Mesendoderm (in vitro differentiated cells): ENCODE measurements at places on chromosomes 2 and 18.

- no peaks in the 10 kb centered on the region for H3K36me3 ChIP-seq
- H3K4me1 ChIP-seq, result no peaks in the 10 kb centered on the region
- no peaks in the 10 kb centered on the region for H3K27me3 ChIP-seq
- DNase-seq, result no peak
Observed at GRCh38 chr2:225841314-225841713, 441.8 kb downstream of the NYAP2 start.

DNA sequence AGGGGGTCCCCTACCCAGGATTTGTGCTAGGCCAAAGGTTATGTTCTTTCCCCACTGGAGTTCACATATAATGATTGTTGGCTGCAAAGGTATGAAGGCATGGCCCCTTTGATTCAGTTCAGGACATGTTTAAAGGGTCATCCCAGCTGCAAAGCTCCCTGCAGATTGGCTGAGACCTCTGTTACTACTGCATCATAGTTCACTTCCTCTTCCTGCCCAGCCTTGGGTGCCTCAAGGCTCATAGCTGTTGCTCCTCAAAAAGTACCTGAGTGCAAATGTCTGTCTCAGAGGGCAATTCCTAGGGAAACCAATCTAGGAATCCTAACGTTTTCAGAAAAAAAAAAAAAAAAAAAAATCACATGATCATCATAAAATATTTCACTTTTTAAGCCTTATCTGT lies 125.1 kb downstream of the ATL2 start:
- no peaks in the 10 kb centered on the region for H3K4me1 ChIP-seq
- H3K27ac ChIP-seq, result no peak overlapping the region
- H3K27me3 ChIP-seq, result no peaks in the 10 kb centered on the region
- DNase-seq, result no peak
- no peaks in the 10 kb centered on the region for H3K36me3 ChIP-seq

DNA sequence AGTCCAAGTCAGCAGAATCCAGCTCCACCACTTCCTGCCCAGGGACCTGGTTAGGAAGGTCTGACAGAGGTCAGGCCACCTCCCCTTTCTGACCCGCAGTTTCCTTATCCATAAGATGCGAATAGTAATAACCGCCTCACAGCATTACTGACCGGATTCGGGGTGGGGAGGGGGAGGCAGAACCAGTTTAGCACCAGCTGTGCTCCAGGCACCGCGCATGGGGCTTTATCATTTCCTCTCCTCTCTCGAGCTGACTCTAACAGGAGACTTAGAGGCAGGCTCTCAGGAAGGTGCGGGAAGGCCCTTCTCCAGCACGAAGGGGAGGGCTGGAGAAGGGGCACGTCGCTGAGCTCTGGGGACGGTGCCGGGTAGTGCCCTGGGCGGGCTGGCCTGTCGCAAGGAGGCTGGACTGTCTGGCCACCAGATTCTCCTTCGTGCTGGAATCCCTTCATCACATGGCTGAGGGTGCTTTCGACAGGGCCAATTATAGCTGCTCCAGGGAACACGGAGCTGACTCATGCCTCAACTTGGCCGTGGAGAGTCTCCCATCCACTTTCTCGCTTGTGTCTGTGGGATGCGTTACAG lies 5.7 kb downstream of the EHD3 start:
- no peak overlapping the region for H3K4me3 ChIP-seq
- peak; percentile 14 for DNase-seq
- H3K36me3 ChIP-seq, result peaks cover 2% of the 10 kb centered on the region
- peaks cover 2% of the 10 kb centered on the region for H3K4me1 ChIP-seq
- no peaks in the 10 kb centered on the region for H3K27me3 ChIP-seq

- H3K27ac ChIP-seq, result no peak overlapping the region
- no peaks in the 10 kb centered on the region for H3K4me1 ChIP-seq
- no peaks in the 10 kb centered on the region for H3K36me3 ChIP-seq
- no peak for DNase-seq
- H3K27me3 ChIP-seq, result no peaks in the 10 kb centered on the region
Observed at GRCh38 chr2:20440001-20440560, 6.8 kb upstream of the RHOB start.

DNA sequence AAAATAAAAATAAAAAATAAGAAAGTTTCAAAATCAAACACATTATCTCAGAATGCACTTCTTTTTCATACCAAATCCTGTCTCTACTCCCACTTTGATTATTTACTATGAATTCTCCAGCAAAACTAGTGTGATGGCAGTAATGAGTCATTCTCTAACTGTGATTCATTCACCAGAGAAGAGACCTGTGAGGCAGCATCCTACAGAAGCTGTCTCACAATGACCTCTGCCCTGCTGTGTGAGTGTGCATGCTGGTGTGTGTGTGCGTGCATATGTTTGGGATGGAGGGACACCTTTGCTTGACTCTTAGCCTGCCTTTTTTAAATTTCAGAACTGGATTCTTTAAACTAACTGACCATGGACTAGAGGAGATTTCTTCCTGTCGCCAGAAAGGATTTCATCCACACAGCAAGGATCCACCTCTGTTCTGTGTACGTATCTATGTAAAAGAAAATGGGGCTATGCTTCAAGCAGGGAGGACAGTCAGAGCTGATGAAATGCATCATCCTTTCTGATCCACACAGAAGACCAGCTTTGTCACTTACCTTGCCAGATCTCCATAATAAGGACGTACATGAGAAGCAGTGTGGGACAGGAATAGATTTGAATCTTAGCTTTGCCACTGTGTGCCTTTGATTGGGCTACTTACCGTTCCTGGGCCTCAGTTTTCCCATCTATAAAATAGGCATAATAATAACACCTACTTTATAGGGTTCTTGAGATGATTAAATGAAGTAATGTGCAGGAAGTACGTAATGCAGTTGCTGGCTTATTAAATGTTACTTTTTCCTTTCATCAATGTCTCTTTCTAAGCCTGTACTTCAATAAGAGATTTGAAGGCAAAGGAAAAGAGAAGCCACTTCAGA lies 31.2 kb downstream of the STAMBP start:
- H3K27ac ChIP-seq, result no peak overlapping the region
- no peaks in the 10 kb centered on the region for H3K27me3 ChIP-seq
- no peaks in the 10 kb centered on the region for H3K4me1 ChIP-seq
- peaks cover 3% of the 10 kb centered on the region for H3K36me3 ChIP-seq

DNA sequence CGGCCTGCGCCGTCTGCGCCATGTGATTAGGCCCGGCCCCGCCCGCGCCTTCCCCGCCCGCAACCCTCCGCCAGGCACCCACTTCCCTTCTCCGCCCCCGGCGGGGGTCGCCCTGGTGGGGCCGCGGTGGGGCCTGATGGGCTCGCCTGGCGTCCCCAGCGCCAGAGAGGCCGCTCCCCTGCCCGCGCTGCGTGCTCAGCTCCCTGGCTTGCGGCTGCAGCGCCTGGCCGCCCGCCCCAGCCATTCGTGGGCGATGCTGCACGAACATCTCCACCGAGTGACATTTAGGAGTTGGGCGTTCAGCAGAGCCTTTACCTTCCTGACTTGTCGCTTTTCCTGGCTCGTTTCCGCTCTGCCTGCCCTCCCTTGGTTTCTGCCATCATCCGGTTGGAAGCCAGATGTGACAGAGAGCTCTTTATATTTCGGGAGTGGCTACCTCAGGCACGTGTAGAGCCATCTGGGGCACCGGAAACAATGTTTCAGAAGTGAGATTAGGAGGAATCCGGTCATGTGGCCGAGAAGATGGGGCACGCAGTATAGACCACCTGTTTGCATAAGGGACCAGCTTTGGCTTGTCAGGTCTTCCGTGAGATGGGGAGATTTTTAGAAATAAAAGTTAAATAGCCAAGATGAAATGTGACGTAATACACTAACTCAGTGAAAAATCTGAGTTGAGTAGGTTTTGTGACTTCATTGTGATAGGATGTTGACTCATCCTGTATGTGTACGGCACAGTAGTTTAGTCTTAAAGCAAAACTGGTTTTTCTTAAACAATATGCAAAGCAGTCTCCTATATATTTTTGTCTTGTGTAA lies 1.2 kb downstream of the GLS start:
- peaks cover 5% of the 10 kb centered on the region for H3K4me1 ChIP-seq
- DNase-seq, result peak; percentile 94
- H3K27me3 ChIP-seq, result no peaks in the 10 kb centered on the region

GRCh38 chr2:201470821-201471731 lies 19.5 kb downstream of the STRADB start:
- no peak overlapping the region for H3K27ac ChIP-seq
- H3K4me3 ChIP-seq, result no peak overlapping the region
- DNase-seq, result peak; percentile 68
- H3K27me3 ChIP-seq, result no peaks in the 10 kb centered on the region

- no peak overlapping the region for H3K4me3 ChIP-seq
- H3K4me1 ChIP-seq, result no peaks in the 10 kb centered on the region
- no peak for DNase-seq
- H3K27me3 ChIP-seq, result no peaks in the 10 kb centered on the region
Observed at GRCh38 chr18:23229472-23229871, 94.2 kb downstream of the CABLES1 start.

GRCh38 chr2:32562906-32563305 lies 64.9 kb upstream of the TTC27 start:
- no peak for DNase-seq
- H3K36me3 ChIP-seq, result no peaks in the 10 kb centered on the region
- no peak overlapping the region for H3K4me3 ChIP-seq

DNA sequence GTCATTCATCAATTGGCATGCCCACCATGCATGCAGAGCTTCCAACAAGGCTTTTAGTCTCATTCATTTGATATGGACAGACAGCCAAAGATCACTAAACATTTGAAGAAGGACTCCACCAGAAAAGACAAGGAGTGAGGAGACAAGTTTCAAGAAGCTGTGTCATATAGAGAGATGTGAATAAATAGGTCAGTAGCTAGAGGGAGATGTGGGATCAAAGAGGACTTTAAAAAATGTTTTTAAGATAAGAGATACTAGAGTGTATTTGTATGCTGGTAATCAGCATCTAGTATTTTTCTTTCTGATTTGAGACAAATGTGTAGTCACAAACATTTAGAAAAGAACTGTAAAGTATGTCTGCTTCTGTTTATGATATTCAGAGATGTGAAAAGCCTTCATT lies 48.5 kb downstream of the ANTXR1 start:
- no peaks in the 10 kb centered on the region for H3K36me3 ChIP-seq
- no peak overlapping the region for H3K27ac ChIP-seq
- H3K27me3 ChIP-seq, result no peaks in the 10 kb centered on the region

GRCh38 chr2:237818066-237818473 lies 19.5 kb downstream of the RBM44 start:
- no peaks in the 10 kb centered on the region for H3K4me1 ChIP-seq
- no peak overlapping the region for H3K27ac ChIP-seq
- H3K27me3 ChIP-seq, result no peaks in the 10 kb centered on the region
- H3K4me3 ChIP-seq, result no peak overlapping the region

DNA sequence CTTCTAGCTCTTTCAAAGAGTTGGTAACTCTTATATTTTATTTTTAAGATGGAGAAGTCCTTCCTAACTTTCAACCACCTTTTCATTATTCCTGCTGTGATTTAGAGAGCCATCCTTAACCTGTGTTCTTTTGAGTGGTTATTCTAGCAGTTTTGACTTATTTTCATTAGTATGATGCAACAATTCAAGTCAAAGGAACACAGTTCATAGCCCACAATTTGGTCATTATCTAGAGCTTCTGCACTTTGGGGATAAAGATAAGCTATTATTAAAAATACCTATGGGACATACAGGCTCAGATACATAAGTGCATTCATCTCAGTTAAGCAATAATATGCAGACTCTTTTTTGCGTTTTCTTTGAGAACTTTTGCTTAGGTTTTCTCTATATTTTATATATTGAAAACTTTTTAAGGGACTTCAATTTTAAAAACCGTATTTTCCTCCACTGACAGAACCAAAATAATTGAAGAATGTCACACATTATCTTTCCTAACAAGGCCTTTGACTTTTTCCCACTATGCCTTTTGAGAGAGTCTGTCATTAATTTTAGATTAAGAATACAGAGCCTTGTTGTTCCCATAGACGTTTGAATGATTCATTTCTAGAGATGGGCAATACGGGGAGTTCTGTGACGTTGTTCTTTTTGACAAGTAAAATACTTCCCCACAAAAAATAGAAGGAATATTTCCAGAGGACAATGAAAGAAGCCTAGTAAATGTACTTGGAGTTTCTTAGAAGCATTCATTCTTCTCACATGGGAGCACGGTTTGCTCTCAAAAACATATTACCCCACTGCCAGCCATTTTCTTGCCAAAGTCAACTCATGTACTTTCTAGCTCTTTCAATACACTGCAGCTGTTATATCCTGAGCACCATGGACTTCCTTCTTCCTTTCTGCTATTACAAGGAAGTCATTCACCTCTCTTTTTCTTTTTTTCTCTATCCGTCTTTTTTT lies 42.9 kb upstream of the RASGRP3 start:
- no peak overlapping the region for H3K4me3 ChIP-seq
- H3K36me3 ChIP-seq, result no peaks in the 10 kb centered on the region
- H3K27me3 ChIP-seq, result no peaks in the 10 kb centered on the region
- no peaks in the 10 kb centered on the region for H3K4me1 ChIP-seq
- DNase-seq, result no peak
- H3K27ac ChIP-seq, result no peak overlapping the region

DNA sequence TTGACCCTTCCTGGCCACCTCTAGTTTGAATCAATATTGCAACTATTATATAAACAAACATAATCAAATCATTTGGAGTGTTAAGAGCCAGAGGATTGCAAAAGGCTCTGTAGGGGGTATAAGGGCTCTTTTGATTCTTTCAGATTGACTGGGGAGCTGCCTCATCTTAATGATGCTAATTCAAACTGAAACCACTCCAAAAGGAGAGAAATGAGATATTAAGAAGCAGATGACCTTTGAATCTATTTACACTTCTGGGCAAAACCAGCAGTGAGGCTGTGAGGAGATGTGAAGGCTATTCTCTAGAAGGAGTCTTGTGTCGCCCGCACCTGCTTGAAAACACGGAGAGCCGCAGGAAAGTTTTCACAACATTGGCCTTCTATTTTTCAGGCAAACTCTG lies 311.2 kb upstream of the CRIM1 start:
- no peak for DNase-seq
- no peaks in the 10 kb centered on the region for H3K36me3 ChIP-seq
- H3K27ac ChIP-seq, result no peak overlapping the region

GRCh38 chr2:106735807-106736206 lies 150.2 kb downstream of the ST6GAL2 start:
- no peak for DNase-seq
- H3K36me3 ChIP-seq, result no peaks in the 10 kb centered on the region
- no peaks in the 10 kb centered on the region for H3K27me3 ChIP-seq
